ENCODE measurements at places on chromosomes 6 and 20.

DNA sequence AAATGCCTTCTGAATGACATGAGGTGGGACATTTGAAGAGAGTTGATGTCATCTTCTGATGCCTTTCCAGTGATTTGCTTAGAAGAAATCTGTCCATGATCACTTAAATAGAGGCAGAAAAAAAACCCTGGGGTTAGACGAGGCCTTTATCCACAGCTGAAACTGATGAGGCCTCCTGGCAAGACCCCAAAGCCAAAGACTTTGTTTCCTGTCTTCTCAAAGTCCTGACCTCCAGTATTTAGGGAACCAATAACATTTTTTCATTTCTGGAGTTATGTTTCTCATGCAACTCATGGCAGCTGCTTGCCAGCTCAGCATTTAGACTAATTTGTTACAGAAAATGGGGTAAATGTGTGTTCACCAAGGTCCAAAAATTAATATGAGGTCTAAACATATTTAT is 248.0 kb upstream of the PRDM1 start:
- DNase-seq, result no peak
- H3K27me3 ChIP-seq, result no peaks in the 10 kb centered on the region
- no peaks in the 10 kb centered on the region for H3K4me1 ChIP-seq
- no peak overlapping the region for H3K4me3 ChIP-seq
- no peak overlapping the region for H3K27ac ChIP-seq

DNA sequence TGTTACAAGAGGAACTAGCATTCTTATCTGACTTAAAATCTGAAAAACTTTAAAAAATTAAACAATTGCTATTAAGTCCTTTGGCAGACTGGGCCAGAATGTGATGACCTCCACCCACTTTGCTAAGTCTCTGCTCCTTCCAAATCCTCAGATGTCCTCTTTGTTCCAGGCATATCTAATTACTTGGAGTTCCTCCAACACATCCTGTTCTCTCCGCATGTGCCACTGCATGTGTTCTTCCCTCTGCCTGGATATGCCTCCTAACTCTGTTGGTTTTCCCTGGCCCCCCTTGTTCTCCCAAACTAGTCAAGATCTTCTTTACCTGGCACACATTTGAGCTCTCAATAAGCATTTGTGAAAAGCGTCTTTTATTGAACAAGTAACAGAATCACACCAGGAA is 23.1 kb downstream of the ELOVL2 start:
- no peak overlapping the region for H3K27ac ChIP-seq
- DNase-seq, result no peak
- no peaks in the 10 kb centered on the region for H3K4me1 ChIP-seq
- H3K4me3 ChIP-seq, result no peak overlapping the region
- H3K27me3 ChIP-seq, result no peaks in the 10 kb centered on the region

- H3K27me3 ChIP-seq, result no peaks in the 10 kb centered on the region
- no peak for DNase-seq
- H3K4me1 ChIP-seq, result no peaks in the 10 kb centered on the region
- no peak overlapping the region for H3K27ac ChIP-seq
- no peaks in the 10 kb centered on the region for H3K36me3 ChIP-seq
- no peak overlapping the region for H3K4me3 ChIP-seq
These were observed 99.7 kb upstream of the HIVEP1 start for GRCh38 chr6:11912420-11912819.

DNA sequence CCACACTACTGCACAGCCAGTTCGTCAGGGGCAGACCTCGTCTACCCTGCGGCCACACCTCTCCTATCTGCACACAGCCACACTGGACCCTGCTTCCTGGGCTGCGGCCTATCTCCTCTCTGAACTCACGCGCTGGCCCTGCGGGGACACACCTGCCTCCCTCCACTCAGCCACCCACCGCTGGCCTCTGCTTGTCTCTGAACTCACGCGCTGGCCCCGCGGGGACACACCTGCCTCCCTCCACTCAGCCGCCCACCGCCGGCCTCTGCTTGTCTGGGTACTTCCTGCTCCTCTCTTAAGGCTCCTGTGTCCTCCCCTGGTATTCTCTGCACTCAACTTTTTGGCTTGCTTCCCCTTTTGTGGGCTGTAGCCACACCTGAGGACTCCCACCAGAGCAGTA is 52.3 kb downstream of the HUS1B start:
- no peaks in the 10 kb centered on the region for H3K27me3 ChIP-seq
- H3K36me3 ChIP-seq, result no peaks in the 10 kb centered on the region
- no peak overlapping the region for H3K4me3 ChIP-seq
- no peak for DNase-seq
- H3K4me1 ChIP-seq, result no peaks in the 10 kb centered on the region
- H3K27ac ChIP-seq, result no peak overlapping the region

- peaks cover 26% of the 10 kb centered on the region for H3K4me1 ChIP-seq
- H3K4me3 ChIP-seq, result no peak overlapping the region
- no peak for DNase-seq
- no peaks in the 10 kb centered on the region for H3K36me3 ChIP-seq
These were observed 15.8 kb downstream of the MAN1A1 start for GRCh38 chr6:119333707-119334295.

DNA sequence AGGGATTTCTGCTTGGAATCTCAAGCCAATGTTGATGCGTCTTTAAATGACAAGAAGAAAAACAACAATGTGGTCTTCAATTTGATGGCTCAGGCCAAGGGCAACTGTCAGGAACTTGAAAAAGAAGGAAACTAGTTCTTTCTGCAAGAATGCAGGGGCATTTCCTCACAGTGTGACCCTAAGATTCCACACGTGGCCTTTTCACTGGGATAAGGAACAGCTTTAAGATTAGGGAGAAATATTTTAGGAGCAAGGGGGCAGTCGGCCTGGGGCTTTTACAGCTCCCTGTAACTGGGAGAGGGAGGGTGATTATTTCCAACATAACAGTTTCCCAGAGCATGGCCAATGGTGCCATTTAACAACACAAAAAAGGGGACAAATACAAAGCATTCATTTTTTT is 39.4 kb upstream of the MRPS10 start:
- DNase-seq, result no peak
- H3K4me3 ChIP-seq, result no peak overlapping the region
- H3K27ac ChIP-seq, result no peak overlapping the region
- H3K4me1 ChIP-seq, result peaks cover 4% of the 10 kb centered on the region

- no peaks in the 10 kb centered on the region for H3K36me3 ChIP-seq
- no peaks in the 10 kb centered on the region for H3K27me3 ChIP-seq
- H3K4me3 ChIP-seq, result no peak overlapping the region
- DNase-seq, result no peak
- H3K4me1 ChIP-seq, result no peaks in the 10 kb centered on the region
- H3K27ac ChIP-seq, result no peak overlapping the region
These were observed 53.3 kb downstream of the APCDD1L start for GRCh38 chr20:58461899-58462298.

- H3K36me3 ChIP-seq, result no peaks in the 10 kb centered on the region
- H3K4me3 ChIP-seq, result no peak overlapping the region
- no peaks in the 10 kb centered on the region for H3K27me3 ChIP-seq
- H3K4me1 ChIP-seq, result no peaks in the 10 kb centered on the region
These were observed 13.6 kb downstream of the GINS1 start for GRCh38 chr20:25421102-25421501.

GRCh38 chr20:35240083-35240810 is 13.8 kb downstream of the MMP24 start:
- H3K27ac ChIP-seq, result no peak overlapping the region
- H3K36me3 ChIP-seq, result no peaks in the 10 kb centered on the region
- no peaks in the 10 kb centered on the region for H3K4me1 ChIP-seq
- H3K27me3 ChIP-seq, result no peaks in the 10 kb centered on the region
